Mammary microvascular endothelial cell (primary cell): ENCODE measurements at places on chromosomes 12 and 14. TPM values are rescaled to one million over a fixed set of nuclear protein-coding genes. Genes with fewer than 3 reads are reported as not detected.

Gene PTPN21
- 4.9 and 7.0 TPM in 2 replicates for total RNA-seq

Gene MIPOL1
- 3.6 and 8.4 TPM in 2 replicates for total RNA-seq

Gene KIF5A
- total RNA-seq: 0.07 TPM in 1 of 2 replicates, not detected in the other

Gene CD27
- total RNA-seq: not detected in 2 replicates
